ENCODE measurements at places on chromosomes 7 and 10. TPM values are rescaled to one million over a fixed set of nuclear protein-coding genes. Genes with fewer than 3 reads are reported as not detected.
A peak's percentile ranks its signal among the peaks of the same experiment; 100 is the strongest.

DNA sequence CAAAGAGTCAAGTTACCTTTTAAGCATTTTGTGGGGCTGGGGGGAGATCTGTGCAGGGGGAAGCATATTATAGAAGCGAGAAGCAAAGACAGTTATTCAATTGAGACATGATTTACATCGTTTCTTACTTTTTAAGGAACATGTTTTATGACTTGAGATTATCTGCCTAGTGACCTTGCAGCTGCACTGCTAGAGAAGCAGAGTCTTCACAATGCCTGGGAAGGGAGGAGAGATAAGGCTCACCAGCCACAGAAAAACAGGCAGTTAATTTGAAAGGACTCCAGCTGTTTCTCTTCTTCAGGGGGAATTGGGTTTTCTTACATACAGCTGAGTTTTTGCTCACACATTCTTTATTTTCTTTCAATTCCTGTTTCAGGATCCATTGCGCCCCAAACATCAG lies 31.0 kb downstream of the PHYH start:
- H3K27ac ChIP-seq = no peak overlapping the region
- H3K4me1 ChIP-seq = peaks cover 7% of the 10 kb centered on the region
- no peak for DNase-seq
- no peaks in the 10 kb centered on the region for H3K36me3 ChIP-seq
- no peaks in the 10 kb centered on the region for H3K27me3 ChIP-seq

DNA sequence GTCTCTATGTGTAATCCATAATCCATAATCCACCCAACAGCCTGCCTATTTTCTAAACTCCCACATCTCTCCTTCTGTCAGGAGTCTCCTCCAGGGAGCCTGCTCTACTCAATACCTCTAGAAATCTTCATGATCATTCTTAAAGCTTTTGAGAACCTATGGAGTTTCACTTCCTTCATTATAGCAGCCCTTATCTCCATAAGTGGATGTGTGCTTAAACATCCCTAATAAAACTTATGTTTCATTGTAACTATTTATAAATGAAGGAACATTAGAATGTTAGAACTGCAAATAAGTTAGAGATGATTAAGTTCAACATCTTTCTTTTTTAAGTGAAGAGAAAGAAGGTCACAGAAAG lies 8.5 kb downstream of the CPED1 start:
- H3K4me3 ChIP-seq = no peak overlapping the region
- H3K27ac ChIP-seq = no peak overlapping the region
- peaks cover 20% of the 10 kb centered on the region for H3K27me3 ChIP-seq
- no peaks in the 10 kb centered on the region for H3K36me3 ChIP-seq

- no peaks in the 10 kb centered on the region for H3K27me3 ChIP-seq
- peaks cover 41% of the 10 kb centered on the region for H3K4me1 ChIP-seq
- H3K27ac ChIP-seq = peak overlapping the region; percentile 16
Observed at GRCh38 chr10:75018686-75019307, 92.7 kb upstream of the SAMD8 start.

- no peaks in the 10 kb centered on the region for H3K4me1 ChIP-seq
- no peaks in the 10 kb centered on the region for H3K36me3 ChIP-seq
- H3K27me3 ChIP-seq = peaks cover 13% of the 10 kb centered on the region
- no peak for DNase-seq
- no peak overlapping the region for H3K27ac ChIP-seq
- no peak overlapping the region for H3K4me3 ChIP-seq
Observed at GRCh38 chr7:151894111-151895007, 17.4 kb upstream of the PRKAG2 start.

DNA sequence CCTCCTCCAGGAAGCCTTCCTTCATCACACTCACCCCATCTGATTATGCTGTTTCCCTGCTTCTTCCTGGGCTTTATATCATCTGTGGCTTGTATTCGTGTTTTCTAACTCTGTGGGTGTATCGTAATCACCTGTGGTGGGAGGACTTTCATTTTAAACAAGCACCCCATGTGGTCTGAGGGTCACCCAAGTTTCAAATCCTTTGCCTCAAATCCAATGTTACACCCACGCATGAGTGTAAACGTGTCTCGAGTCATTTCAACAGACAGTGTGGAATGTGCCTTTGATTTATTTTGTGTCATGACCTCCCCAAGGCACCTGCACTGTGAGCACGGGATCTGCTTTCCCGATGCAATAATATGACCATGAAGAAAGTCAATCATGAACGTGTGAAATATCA lies 17.5 kb upstream of the LYZL2 start:
- peaks cover 31% of the 10 kb centered on the region for H3K27me3 ChIP-seq
- no peak for DNase-seq
- peaks cover 5% of the 10 kb centered on the region for H3K4me1 ChIP-seq
- no peak overlapping the region for H3K27ac ChIP-seq

DNA sequence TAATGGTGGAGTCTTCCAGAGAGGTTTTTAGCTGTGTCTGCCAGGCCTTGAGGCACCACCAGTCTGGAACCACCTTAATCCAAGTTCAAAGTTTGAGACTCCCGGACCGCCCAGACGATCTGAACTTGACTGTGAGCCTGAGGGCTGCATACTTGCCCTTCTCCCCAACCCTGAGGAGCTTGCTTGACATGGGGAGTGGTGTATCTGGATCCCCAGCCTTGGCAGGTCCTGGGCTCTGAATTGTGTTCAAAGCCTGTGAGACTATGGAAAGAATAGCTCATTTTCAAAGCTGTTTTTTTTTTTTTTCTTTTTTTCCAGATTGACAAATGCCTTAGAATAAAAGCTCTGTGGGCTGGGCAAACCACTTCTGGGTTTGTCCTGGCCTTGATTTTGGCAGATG lies 22.3 kb upstream of the CAMK1D start:
- no peaks in the 10 kb centered on the region for H3K27me3 ChIP-seq
- H3K4me3 ChIP-seq = no peak overlapping the region
- DNase-seq = no peak
- H3K4me1 ChIP-seq = peaks cover 1% of the 10 kb centered on the region

Gene ANKRD1
- total RNA-seq = not detected

Gene CRYGN
- not detected for total RNA-seq

Gene NAT16
- not detected for total RNA-seq

Gene ODAD2
- total RNA-seq = not detected

Data from activated CD4-positive, alpha-beta T cell treated with anti-CD3 and anti-CD28 coated beads, Interleukin-2, amount 10 ng/mL, durations not matched to agents 7 days and 5 days (primary cell).